ENCODE measurements at places on chromosomes 2 and 18.
A peak's percentile ranks its signal among the peaks of the same experiment; 100 is the strongest.

DNA sequence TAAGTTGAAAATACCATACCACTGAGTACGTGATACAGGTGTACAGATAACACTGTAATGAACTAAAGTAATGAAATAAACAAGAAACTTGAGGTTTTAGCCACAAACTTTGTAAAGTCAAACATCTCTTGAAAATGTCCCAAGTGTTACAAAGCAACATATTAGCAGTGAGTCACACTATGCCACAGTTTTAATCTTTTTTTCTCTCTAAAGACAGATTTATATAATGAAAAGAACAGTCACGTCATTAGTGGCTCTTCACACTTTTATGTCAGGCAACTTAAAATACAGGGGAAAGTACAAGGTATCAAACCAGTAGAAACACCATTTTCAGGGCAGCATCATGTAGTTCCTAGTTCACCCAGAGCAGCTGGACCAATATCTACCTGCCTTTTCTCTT is 42.1 kb downstream of the RAPH1 start:
- DNase-seq, result no peak

DNA sequence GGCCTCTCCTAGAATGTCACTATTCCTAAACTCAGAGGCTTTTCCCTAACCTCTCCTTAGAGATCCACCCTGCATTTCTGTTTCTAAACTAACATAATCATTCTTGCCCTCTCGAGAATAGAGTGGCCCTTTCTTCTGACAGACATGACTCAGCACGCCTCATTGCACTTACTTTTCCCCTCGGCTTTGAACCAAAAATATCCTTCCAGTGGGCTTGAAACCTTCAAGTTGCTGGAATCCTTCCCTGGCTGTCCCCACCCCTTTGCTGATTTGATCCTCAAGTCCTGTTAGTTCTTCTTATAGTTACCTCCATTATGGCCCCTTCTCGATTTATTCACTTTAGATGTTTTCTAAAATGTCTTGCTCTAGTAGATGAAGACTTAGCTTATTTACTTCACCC is 158.0 kb downstream of the LTBP1 start:
- peak; percentile 67 for DNase-seq

GRCh38 chr18:71743634-71744033 is 800.5 kb downstream of the CBLN2 start:
- DNase-seq, result no peak

DNA sequence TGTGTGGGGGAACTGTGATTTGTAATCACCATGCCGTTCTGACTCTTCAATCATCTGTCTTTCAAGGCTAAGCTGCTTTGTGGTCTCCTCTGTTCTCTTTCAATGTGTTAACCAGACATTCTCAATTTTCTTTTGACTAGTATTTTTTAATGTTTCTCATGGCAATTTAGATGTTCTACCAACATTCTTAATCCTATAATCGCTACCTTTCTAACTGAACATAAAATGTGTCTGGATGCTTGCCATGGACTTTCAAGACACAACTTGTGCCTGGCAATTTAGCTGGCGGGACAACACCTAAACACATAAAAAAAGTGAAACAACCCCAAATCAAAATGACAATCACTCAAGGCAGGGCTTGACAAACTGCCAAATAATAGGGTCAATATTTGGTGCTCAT is 135.0 kb upstream of the ACKR3 start:
- DNase-seq, result no peak

GRCh38 chr18:59459369-59460071 is 100.5 kb upstream of the LMAN1 start:
- DNase-seq, result peak; percentile 62

GRCh38 chr18:3269241-3269913 is 7.4 kb downstream of the MYL12B start:
- no peak for DNase-seq

GRCh38 chr2:232843834-232844233 is 26.2 kb upstream of the SNORC start:
- no peak for DNase-seq

GRCh38 chr18:33282142-33282541 is 158.4 kb downstream of the CCDC178 start:
- no peak for DNase-seq

- no peak for DNase-seq
These were observed 1604.4 kb upstream of the ACVR2A start for GRCh38 chr2:146240391-146240790.

- no peak for DNase-seq
These were observed 89.0 kb upstream of the BOD1L2 start for GRCh38 chr18:57057890-57058289.

GRCh38 chr2:231469583-231469950 is 5.3 kb upstream of the NCL start:
- no peak for DNase-seq

DNA sequence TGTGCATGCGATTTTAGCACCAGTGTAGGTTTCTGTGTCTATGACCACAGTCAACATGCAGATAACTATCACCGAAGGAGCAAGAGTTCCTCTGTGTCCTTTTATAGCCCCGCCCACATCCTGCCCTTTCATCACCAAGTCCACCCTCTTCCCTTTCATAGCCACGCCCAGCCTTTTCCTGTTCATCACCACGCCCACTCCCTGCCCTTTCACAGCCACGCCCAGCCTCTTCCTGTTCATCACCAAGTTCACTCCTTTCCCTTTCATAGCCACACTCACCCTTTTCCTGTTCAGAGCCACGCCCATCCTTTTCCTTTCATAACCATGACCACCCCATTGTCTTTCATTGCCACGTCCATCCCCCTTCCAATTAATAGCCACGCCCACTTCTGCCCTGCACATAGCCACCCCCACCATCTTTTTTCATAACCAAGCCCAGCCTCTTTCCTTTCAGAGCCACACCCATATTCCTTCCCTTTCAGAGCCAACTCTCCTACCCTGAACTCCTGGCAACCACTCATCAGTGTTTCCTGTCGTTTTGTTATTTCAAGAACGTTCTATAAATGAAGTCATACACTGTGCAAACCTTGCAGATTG is 273.9 kb downstream of the MYT1L start:
- DNase-seq, result peak; percentile 99

GRCh38 chr2:236121546-236121945 is 46.6 kb downstream of the GBX2 start:
- DNase-seq, result no peak

GRCh38 chr2:136205615-136206014 is 87.7 kb upstream of the CXCR4 start:
- DNase-seq, result no peak

- no peak for DNase-seq
These were observed 27.5 kb upstream of the SLC66A3 start for GRCh38 chr2:11127761-11128160.

GRCh38 chr2:64980183-64980582 is 9.0 kb upstream of the SLC1A4 start:
- DNase-seq, result no peak

- no peak for DNase-seq
These were observed 92.6 kb upstream of the MGAT4A start for GRCh38 chr2:98823196-98824170.

GRCh38 chr2:120830096-120830830 is 94.6 kb downstream of the GLI2 start:
- no peak for DNase-seq

GRCh38 chr2:206353685-206354084 is 79.2 kb downstream of the ZDBF2 start:
- no peak for DNase-seq

- DNase-seq, result no peak
These were observed 19.0 kb downstream of the VIL1 start for GRCh38 chr2:218437969-218438368.

- DNase-seq, result peak; percentile 60
These were observed 12.4 kb upstream of the CCDC88A start for GRCh38 chr2:55431982-55432627.

DNA sequence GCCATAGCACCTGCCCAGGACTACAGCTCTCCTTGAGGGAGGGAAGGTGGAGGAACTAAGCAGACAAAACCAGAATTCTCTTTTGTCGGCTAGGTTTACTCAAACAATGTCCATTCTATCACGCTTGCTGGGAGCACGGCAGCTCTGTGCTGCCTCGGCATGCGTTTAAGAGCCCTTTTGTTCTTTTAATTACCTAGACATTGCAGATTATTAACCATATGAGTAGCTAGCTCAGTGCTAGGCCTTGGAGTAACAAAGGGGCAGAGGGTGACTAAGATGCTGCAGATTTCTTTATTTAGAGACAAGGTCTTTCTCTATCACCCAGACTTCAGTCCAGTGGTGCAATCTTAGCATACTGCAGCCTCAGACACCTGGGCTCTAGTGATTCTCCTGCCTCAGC is 11.1 kb downstream of the MSGN1 start:
- no peak for DNase-seq

DNA sequence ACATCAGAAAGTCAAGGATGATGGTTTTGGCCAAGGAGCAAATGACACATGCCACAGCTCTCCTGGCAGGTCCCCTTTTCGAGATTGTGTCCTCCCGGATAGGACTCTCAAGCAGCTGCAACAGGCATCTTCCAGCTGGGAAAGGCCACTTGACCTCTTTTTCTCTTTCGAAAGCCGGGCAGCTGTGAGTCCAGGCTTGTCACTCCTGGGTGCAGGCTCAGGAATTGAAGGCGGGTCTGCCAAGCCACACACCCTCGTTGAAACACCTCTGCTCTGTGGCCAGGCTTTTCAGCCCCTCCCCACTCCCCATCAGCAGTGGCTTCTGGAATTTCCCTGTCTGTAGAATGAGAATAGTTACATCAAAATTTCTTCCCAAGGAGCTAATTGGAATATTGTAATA is 98.0 kb downstream of the CCDC138 start:
- no peak for DNase-seq

- no peak for DNase-seq
These were observed 107.2 kb upstream of the PARD3B start for GRCh38 chr2:204437815-204438756.

DNA sequence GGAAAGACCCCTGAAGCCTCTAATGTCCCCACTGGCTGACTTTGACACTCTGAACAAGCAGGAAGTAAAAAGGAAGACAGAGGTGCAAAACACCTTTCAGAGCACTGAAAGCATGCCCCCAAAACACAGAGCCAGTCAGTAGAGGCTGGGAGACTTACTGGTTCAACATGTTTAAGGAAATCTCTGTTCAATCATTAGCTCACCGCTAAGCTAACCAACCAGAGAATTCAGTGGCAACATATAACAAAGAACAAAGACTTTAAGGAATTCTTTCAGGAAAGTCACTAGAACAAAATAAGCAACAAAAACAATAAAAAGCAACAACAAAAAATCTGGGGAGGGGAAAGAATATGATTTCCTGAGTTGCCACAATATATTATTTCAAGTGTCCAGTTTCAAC is 24.1 kb upstream of the RNU4ATAC start:
- DNase-seq, result no peak

DNA sequence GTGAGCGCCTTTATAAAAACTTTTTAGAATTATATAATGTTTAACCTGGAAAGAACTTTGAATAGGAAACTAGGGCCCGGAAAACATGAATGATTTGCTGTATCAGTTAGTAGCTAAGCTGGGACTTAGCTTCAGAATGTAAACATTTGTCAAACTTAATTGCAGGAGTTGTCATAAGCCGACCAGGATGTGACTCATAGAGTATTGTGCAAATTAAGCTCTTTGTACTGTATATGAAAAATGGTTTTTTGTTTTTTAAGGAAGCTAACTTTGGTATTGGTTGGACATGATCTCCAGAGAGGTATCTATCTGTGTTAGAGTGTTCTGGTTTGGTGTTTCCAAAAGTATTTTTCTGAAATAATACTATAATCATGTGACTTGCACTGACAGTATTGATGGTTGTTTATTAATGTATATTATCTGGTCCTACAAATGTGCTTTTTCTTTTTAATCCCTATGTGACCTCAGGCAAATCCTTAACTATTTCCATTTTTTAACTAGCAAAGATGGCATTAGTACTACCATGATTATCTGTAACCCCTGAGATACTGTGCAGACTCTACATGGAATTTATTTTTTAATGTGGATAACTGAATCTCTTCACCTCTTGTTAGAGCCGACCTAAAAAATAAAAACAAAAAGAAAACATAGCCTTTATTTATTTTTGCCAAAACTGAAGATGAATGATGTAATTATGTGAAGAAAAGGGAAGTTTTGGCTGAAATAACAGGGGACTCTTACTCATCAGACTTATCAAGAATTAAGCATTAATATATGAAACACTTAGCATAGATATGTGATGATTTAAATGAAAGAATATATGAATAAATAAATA is 11.7 kb downstream of the YIPF4 start:
- DNase-seq, result peak; percentile 92

DNA sequence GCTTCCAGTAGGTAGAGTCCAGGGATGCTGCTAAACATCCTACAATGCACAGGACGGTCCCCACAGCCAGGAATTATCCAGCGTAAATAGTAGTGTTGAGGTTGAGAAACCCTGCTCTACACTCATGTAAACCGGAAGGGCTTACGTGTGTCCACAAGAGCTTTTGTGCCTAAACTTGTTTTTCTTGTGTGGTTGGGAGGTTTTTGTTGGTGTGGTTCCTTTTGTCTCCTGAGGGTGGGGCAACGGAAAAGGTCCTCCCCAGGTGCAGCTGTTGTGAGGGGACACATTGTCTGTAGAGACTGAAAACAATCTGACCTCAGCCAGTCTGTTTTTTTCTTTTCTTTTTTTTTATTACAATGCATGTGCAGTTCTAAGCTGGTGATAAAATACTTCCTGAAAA is 72.7 kb upstream of the MGAT5 start:
- peak; percentile 77 for DNase-seq

DNA sequence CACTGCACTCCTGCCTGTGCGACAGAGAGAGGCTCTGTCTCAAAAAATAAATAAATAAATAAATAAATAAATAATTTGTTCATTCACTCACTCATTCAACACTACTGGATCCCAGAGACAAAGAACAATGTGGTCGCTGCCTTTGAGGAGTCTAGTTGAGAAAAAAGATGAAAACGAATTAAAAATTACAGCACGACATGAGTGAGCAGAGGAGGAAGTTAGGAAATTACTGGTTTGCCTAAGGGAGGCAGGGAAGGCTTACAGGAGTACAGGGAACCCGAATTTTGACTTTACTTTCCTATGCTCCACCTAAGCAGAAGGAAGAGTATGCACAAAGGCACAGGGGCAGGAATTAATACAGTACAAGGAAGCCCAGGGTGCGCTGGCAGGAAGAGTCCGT is 4.2 kb upstream of the KCMF1 start:
- no peak for DNase-seq

- no peak for DNase-seq
These were observed 19.7 kb upstream of the SFXN5 start for GRCh38 chr2:73091164-73091563.

DNA sequence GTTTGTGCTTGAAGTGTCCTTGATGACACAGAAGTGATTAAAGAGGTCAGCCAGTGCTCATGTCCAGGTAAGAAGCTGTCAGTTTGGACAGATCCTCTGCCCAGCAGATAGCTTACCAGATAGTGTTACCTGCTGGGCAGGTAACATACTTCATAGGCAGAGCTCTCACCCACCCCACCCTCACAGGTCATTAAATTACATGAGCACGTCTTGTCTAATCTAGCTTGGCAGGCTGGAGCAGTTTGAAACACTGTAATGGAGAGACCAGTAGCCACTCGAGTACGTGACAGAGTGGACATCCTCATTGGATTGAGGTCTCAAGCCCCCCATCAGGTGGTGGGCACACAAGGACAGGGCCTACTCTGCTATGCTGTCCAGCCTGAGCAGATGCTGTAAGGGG is 27.1 kb downstream of the TTC32 start:
- no peak for DNase-seq

GRCh38 chr18:63051928-63052327 is 267.6 kb downstream of the BCL2 start:
- DNase-seq, result no peak

All from lung microvascular endothelial cell (primary cell).